ENCODE measurements at places on chromosomes 2 and 18.

DNA sequence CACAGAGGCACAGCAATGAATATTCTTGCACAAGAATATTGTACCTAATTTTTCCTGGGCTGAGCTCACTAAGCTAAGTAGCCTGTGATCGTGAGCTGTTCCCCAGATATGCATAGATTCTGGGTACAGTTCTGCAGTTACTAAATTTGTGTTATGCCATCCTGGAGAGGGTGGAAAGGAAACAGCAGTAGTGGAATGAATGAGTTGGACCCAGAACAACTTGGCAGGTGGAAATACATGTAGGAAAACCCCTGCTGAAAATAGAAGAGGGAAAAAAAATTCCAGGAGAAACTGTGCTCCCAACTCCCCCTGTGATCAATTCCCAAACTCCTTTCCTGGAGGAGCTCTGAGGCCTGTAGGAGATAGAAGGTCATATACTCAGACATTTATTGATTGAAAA, 181.5 kb upstream of the MGAT5 start:
- no peak for DNase-seq

DNA sequence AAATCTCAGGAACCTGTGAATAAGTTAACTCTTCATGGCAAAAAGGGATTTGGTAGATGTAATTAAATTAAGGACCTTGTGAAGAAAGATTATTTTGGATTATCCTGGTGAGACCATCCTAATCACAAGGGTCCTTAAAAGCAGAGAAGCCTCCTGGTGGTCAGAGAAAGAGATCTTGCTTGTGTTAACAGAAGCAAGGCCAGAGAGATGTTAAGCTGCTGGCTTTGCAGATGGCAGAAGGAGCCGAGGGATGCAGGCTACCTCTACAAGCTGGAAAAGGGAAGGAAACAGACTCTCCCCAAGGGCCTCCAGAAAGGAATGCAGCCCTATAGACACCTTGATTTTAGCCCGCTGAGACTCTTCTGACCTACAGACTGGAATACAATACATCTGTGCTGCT, 197.0 kb downstream of the STK39 start:
- DNase-seq: no peak

GRCh38 chr2:23788100-23788499, 138.8 kb downstream of the ATAD2B start:
- DNase-seq: peak; percentile 17

GRCh38 chr2:206869824-206870495, 69.4 kb upstream of the CPO start:
- DNase-seq: no peak

DNA sequence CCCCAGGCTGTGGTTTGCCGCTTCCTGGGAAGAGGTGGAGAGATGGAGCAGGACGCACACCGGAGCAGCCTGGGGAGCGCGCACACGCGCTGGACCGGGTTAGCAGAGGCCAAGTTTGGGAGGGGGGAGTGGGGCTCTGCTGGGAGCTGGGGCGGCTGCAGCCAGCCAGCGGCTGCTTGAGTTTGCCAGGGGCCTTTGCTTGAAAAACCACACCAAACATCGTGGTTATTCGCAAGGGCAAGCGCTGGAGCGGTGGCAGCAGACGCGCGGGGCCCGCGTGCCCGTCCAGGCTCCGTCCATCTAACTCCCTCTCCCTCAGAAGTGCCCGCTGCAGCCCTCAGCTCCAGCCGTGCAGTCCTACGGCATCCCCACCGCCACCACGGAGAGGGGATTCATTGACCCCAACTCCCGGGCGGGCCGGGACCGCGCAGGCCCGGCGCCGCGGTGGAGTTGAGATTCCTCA, 4.6 kb downstream of the PTGR3 start:
- DNase-seq: no peak

DNA sequence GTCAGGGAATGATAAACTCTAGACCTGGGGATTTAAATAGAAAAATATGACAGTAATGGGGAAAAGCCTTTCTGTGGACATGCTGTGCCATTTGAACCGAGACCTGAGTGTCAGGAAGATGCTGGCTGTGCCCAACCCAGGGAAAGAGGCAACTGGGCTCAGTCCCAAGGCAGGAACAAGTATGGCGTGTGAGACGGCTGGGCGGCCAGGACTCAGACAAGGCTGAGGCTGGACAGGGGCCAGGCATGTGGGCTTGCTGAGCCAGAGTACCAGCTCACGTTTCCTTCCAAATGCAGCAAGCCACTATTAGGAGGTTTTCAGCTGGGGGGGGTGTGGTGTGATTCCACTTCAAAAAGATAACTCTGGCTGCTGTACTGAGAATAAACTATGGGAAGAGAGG, 92.4 kb downstream of the INPP5D start:
- no peak for DNase-seq

GRCh38 chr2:158539176-158540005, 82.6 kb downstream of the PKP4 start:
- DNase-seq: peak; percentile 82

DNA sequence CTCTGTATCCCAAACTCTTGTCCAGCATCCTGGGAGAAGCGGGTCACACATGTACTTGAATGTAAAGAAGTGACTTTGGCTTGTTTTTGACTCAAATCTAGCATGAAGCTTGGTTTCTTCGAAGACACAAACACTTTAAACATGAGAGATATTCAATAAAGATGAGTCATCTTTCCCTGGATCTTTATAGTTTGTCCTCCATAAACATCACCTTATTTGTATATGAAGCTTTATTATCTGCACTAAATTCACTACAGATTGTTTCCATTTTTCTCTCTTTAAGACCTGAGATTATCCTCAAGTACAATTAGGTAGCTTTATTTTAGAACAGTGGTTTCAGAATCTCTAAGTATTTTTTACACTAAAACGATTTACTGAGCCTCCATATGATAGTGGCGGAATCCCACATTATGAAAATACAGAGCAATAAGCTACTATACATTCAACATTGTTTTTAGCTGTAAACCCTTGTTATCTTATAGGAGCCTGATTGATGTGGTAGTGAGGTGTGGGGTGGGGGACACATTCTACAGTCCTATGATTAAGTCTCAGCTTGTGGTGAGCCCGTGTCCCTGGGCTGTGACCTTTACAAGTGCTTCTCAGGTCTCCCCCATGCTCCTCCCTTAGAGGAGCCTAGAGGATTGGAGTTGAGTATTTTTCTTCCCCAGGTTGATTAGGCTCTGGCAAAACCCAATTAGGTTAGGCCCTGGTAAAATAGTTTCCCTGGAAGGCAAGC, 79.6 kb upstream of the RAPGEF4 start:
- no peak for DNase-seq

GRCh38 chr2:231816327-231817026, 30.2 kb downstream of the COPS7B start:
- no peak for DNase-seq

- no peak for DNase-seq
Measured at GRCh38 chr2:201949181-201949926, 84.3 kb upstream of the FZD7 start.

DNA sequence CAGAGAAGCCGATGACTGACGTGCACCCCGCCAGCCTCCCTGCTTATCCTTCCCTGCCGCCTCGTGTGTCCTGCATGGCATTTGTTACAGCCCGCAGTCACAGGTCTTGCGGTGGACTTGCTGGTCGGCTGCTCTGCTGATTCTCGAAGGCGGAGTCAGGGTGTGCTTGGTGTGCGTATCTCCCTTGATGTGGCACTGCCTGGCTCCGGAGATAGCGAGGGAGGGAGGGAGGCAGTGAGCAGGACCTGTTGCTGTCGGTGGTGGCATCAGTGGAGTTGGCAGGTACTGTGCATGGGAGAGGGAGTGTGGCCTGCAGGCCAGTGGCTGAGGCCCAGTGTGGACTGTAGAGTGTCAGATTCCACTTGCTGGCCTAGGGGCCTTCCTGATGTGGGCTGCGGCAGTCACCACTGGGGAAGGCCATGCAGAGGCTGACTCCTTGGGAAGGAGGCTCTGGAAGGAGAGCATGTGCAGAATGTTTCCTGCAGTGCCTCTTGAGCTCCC, 198.9 kb downstream of the AGAP1 start:
- DNase-seq: no peak

DNA sequence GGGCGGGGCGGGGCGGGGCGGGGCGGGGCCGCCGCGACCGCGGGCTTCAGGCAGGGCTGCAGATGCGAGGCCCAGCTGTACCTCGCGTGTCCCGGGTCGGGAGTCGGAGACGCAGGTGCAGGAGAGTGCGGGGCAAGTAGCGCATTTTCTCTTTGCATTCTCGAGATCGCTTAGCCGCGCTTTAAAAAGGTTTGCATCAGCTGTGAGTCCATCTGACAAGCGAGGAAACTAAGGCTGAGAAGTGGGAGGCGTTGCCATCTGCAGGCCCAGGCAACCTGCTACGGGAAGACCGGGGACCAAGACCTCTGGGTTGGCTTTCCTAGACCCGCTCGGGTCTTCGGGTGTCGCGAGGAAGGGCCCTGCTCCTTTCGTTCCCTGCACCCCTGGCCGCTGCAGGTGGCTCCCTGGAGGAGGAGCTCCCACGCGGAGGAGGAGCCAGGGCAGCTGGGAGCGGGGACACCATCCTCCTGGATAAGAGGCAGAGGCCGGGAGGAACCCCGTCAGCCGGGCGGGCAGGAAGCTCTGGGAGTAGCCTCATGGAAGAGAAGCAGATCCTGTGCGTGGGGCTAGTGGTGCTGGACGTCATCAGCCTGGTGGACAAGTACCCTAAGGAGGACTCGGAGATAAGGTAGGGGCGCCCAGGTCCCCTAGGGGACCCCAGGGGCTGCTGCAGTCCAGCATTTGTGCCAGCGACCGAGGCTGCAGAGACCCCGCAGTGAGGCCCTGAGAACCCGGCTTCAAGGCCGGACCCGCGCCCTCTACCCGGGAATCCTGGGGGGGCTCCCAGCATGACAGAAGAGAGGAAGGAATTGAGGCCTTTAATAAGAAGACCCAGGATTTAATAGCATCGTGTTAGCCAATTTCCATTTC, at the start of gene KHK:
KHK (plus strand) TSS at position 49 of the 870 bp plus-strand sequence; CDS start at position 537, 488 bp downstream.
- no peak for DNase-seq

DNA sequence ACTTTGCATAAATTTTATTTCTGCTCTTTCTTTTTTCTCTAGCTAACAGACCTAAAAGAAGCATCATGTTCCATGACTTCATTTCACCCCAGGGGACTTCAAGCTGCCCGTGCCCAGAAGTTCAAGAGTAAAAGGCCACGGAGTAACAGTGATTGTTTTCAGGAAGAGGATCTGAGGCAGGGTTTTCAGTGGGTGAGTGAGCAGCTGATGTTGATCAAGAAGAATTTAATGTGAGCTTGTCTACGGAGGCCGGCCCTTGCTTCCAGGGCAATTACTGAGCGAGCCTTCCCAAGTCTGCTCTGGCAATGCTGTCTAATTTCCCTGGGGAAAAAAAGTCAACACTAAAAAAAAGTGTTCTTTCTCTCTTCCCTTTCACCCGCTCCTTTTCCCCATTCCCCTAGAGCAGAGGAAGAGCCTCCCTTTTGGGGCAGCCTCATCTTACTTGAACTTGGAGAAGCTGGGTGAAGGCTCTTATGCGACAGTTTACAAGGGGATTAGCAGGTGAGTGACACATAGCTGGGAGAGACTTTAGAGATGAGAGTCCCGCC, 1.2 kb downstream of the CDK15 start:
- DNase-seq: no peak

DNA sequence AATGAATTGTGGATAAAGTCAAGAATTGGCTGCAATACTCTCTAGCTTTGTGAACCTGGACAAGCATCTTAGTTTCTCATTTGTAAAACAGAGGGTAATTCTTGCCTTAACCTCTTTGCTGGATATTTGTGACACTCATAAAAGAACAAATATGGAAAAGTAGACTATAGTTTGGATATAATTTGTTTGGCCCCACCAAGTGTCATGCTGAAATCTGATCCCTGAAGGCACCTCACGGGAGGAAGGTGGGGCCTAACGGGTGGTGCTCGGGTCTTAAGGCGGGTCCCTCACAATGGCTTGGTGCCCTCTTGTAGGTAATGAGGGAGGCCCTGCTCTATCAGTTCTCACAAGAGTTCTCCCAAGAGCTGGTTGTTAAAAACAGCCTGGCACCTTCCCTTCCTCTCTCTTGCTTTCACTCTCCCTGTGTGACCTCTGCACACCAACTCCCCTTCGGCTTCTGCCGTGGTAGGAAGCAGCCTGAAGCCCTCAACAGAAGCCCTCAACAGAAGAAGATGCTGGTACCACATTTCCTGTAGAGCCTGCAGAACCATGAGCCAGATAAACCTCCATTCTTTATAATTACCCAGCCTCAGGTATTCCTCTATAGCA, 37.4 kb downstream of the ARL4C start:
- DNase-seq: no peak

GRCh38 chr18:50638884-50639420, 79.1 kb downstream of the MAPK4 start:
- no peak for DNase-seq

DNA sequence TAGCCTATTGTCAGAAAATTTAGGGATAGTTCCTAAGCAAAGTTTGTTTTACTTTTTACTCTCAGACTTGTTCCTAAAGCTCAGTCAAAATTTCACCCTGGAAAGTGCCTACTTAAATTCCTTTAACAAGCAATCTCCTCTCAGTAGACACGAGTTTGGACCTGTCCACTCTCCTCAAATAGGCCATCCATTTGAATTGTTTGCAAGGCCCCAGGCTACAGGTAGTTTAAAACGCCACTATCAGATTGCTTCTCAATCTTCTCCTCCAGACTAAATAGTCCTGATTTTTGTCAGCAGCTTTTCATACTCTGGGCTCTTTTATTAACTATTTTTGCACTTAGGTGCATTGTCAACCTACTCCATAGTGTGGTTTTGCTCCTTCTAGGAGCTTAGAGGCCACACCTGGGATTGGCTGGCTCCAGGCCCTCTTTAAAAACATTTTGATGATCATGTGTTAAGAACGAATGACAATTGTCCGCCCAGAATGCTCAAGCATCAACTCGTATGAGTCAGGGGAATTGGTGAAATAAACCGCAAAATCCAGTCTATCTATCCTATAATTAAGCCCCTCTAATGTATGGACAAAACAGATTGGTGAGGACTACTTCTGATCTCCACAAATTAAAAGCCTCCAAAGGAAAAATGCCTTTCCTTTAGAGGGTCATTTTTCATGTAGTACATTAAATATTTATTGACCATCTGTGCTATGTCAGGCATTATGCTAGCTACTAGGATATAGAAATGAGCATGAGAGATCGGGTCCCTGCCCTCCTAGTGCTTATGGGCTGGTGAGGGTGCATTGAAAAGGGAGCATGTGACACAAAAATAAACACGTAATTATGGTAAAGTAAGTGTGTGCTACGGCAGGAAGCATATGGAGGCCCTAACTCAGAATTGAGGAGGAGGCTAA, 333.8 kb upstream of the TNP1 start:
- DNase-seq: no peak

- no peak for DNase-seq
Measured at GRCh38 chr2:160258492-160258805, 58.4 kb upstream of the ITGB6 start.

- no peak for DNase-seq
Measured at GRCh38 chr2:43218155-43218701, 8.2 kb downstream of the ZFP36L2 start.

DNA sequence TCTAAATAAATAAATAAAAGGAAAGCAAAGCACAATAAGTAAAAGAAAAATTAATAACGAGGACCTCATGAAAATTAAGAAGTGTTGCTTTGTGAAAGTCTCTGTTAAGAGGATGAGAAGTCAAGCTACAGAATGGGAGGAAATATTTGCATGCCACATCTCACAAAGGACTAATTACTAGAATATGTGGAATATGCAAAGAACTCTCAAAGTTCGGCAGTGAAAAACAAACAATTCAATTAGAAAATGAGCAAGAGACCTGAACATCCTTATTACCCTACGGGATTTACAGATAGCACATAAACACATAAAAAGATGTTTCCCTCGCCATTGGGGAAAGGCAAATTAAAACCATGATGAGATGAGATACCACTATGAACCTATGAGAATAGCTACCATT, 23.3 kb downstream of the CYP26B1 start:
- no peak for DNase-seq

GRCh38 chr18:46642561-46642960, 14.5 kb downstream of the LOXHD1 start:
- DNase-seq: no peak
